ENCODE measurements at places on chromosomes 7 and 10.

DNA sequence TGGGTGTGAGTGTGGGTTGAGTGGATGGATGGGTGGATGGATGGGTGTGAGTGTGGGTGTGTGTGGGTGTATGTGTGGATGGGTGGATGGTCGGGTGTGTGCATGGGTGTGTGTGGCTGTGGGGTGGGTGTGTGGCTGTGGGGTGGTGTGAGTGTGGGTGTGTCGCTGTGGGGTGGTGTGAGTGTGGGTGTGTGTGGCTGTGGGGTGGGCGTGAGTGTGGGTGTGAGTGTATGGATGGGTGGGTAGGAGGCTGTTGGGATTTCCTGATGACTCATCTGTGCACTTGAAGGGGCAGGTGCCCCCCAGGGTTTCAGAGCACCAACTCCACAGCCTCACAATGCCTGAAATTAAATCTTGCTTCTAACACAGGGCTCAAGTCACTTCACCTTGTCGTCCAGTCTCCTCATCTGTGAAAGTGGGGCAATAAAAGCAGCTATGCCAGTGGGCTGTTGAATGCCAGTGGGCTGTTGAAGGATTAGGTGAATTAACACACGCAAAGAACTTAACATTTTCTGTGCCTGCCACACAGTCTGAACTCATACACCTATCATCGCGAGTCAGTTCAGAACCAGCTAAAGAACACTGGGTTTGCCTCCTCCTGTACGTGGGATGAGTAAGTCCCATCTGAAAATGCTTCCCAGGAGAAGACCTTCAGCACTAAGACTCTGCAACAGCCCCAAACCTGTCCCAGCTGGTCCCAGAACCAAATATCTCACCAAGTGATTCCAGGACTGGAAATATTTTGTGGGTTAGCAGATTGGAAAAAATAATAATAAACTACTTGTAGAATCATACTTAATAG is 32.0 kb downstream of the SFMBT2 start:
- no peak for DNase-seq

DNA sequence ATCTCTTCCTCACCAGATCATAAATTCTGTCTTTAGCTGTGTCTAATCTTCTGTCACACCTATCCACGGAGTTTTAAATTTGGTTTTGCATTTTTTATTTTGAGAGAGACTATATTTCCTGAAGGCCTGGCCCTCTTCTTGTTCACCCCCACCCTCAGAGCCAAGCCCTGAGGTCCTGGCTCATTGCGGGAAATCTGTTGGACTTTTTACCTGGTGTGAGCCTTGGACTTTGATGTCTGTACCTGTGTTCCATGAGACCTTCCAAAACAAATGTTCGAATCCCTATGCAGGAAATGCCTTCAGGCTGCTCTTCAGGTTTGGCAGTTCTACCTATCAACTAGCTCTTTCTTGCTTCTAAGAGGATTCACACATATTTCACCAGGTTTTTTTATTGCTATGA is 175.2 kb upstream of the GRB10 start:
- DNase-seq, result no peak

- no peak for DNase-seq
Observed at GRCh38 chr7:26690135-26690805, 174.1 kb downstream of the SKAP2 start.

DNA sequence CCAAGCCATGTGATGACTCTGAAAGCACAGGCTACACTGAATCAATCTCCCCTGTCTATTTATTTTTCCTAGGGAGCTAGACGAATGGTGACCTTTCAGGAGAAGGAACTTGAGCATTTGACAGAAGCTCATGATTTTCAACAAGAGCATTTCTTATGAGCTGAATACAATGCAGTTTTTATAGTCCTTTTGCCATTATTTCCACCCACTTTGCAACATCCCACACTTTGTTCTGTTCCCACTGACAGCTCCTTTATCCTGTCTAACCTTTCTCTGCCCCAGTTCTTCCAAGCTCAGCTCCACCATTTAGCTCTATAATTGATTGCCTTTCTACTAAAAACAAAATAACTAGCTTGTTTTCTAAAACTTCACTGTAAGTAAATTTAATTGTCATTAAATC is 91.9 kb upstream of the PRSS1 start:
- DNase-seq, result no peak

GRCh38 chr10:110355141-110355831 is 50.6 kb upstream of the SMNDC1 start:
- no peak for DNase-seq

DNA sequence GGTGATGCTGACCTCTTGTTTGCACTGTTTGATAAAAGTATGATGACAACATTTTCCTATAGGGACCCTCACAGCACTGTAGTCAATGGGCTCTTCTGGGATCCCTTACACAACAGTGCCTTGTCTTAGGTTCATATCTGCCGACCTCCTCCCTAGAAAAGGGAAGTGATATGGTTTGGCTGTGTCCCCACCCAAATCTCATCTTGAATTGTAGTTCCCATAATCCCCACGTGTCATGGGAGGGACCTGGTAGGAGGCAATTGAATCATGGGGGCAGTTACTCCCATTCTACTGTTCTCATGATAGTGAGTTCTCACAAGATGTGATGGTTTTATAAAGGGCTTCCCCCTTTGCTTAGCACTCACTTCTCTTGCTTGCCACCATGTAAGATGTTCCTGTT is 23.1 kb downstream of the ZC3HAV1 start:
- DNase-seq, result no peak

DNA sequence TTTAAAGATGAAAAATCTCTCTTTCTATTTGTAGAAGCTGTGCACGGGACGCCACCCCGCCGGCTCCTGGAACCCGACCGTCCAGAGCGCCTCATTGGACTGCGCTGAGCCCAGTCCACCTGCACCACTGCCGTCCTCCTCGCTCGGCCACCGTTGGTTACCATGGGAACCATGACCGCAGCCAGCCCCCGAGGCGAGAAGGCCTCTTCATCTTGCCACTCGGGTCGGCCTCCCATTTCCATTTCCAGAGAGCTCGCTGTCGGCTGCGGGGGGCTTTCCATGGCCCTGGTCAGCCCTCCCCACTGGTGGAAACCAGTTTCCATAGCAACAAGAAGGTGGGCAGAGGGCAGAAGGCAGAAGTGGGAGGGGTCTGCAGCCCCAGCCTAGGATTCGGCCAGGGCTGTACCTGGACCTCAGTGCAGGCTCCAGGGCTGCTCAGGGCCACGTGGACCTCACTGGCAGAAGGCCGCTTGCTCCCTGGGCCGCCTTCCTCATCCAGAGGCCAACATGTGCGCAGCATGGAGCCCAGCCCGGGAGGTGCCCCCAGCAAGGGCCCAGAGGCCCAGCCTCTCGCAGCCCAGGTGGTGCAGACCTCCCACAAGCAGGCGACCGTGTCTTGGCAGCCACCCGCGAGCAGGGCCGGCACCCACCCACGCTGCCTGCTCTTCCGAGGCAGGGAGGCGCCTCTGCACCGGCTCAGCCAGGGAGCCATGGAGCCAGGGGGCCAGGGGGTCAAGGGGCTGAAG is 283.5 kb upstream of the PPP2R2D start:
- no peak for DNase-seq

GRCh38 chr7:91771394-91771793 is 109.1 kb downstream of the MTERF1 start:
- no peak for DNase-seq

DNA sequence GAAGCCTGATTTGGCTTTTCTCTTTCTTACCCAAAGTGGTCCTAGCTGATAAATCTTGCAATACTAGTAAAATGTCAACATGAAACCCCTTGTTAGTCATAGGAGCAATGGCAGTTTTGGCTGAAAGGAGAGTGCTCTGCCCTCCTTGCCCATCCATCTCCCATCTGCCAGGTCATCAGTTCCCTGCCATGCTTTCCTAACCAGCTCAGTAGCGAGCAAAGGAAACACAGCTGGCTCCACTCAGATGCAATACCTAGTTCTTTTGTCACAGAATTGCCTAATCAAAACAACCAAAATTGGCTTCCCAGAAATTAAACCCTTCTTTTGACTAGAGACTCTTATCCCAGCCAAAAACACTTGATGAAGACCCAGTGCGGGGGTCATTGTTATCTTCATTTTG is 733.0 kb downstream of the CCSER2 start:
- no peak for DNase-seq

DNA sequence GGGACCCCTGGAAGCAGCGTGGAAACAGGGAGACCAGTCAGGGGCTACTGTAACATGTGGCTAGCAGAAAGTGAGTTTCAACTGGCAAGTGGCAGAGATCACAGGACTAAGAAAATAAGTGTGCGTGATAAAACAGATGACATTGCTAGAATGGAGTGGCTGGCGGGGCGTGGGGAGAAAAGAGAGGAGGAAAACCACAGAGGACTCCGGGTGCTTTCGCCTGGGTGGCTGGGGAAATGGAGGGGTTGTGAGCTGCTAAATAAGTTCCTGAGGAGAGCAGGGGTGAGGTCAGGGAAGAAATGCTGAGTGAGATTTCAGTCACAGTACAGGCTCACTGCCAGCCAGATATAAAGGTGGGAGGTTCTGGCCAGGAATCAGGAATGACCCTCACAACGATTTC is 166.9 kb downstream of the MYOF start:
- no peak for DNase-seq

- DNase-seq, result no peak
Observed at GRCh38 chr7:111853201-111853990, 291.1 kb upstream of the IMMP2L start.

DNA sequence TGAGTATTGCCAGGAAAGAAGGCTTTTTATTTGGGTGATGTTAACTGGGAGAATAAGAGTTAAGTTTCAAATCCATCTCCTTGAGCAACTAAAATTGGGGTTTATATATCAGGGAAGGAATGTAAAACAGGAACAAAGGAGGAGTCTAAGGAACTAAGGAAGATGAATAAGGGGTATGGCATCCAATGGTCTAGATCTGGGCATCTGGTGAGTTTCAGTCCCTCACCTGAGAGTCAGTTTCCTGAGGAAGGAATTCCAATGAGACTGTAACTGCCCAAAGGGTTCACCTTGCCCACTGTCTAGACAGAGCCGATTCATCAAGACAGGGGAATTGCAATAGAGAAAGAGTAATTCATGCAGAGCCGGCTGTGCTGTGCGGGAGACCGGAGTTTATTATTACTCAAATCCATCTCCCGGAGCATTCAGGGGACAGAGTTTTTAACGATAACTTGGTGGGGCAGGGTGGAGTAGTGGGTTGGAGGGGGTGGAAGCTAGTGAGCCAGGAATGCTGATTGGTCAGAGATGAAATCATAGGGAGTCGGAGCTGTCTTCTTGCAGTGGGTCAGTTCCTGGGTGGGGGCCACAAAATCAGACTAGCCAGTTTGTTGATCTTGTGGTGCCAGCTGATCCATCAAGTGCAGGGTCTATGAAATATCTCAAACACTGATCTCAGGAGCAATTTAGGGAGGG is 188.3 kb upstream of the STK17A start:
- DNase-seq, result no peak

DNA sequence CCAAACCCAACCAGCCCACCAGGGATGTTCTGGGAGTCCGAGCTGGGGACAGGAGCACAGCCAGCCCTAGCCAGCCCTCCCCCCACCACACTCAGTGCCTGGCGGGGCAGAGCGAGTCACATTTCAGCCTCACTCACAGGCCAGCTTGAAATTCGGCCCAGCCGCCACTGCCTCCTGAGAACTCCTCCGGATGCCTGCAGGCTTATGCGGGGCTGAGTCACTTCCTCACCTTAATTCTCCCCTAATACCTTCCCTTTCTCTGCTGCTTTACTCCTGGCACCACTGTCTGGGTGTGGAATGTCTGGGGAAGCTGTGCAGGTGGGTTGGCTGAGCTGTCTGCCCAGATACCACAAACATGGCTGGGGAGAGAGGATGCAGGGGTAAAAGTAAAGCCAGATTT is 22.6 kb upstream of the DLG5 start:
- DNase-seq, result peak; percentile 82

DNA sequence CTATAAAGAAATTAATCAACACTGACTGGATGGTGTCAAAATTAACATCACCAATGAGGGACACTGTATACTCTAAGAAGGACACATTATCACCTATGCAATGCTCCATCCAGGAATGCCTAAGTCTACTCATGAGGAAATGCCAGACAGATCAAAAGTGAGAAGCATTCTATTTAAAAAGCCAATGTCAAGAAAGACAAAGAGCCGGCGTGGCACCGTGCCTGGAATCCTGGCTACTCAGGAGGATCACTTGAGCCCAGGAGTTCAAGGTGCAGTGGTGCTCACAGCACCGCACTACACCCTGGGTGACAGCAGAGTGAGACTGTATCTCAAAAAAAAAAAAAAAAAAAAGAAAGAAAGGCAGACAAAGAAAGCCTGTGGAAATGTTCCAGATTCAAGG is 45.5 kb upstream of the ANAPC16 start:
- DNase-seq, result peak; percentile 77

DNA sequence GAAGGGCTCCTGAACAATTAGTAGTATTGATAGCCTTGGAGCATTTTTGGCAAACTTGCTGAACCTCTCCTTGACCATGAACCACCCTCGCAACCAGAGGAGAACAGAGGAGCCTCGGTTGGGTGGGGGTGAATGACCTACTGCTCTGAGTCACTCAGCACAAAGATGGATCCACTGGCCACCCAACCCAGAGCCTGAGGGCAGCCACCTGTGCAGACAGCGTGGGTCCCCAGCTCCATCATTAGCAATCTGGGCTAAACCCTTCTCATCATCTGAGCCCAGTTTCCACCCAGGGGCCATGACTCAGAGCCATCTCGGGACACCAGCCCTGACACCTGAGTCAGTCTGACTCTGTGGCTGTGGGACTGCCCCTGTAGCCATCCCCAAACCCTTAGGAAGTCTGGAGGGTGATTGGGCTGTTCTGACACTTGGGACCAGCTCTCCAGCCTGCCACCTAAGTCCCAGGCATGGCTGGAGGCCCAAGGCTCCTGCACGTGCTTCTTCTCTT is 171.8 kb upstream of the GPR26 start:
- DNase-seq, result no peak

DNA sequence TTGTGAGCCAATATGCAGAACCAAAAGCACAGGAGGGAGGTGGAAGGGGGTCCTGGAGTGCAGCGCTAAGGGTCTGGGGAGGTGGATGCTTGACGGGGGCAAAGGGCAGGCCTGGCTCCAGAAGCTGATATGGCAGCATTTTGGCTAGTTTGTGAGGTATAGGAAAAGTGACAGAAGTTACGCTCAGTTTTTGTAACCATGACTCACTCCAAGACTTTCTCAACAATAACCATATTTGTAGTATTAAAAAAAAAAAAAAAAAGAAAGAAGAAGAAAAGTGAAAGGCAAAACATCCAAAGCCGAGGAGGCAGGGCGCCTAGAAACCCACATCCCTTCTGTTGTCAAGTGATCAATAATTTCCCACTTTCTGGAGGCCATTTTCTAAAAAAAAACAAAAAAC is 92.3 kb downstream of the RNF216 start:
- no peak for DNase-seq

DNA sequence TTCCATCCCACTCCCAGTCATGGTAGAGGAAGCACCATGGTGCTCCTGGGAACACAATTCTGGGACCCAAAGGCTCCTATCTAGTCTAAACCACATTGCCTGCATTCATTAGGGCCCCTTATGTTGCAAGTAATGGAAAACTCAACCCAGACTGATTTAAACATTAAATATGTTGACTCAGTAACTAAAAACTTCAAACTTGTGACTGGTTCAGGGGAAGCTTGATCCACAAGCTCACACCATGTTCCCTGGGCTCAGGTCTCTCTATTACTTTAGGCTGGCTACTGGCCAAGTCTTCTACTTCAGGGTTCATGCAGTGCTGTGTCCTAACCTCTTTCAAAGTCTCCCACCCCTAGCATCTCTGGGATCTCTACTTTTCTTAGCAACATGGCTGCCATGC is 13.1 kb downstream of the WNT16 start:
- no peak for DNase-seq

- no peak for DNase-seq
Observed at GRCh38 chr10:50279489-50279888, 28.2 kb upstream of the ASAH2 start.

Measured in HCT116 (cell line).